ENCODE measurements at places on chromosomes 2 and 18.

- DNase-seq: no peak
These were observed 221.8 kb downstream of the FHOD3 start for GRCh38 chr18:36519358-36519757.

GRCh38 chr2:198004921-198005829 lies 200.8 kb downstream of the PLCL1 start:
- DNase-seq: no peak

DNA sequence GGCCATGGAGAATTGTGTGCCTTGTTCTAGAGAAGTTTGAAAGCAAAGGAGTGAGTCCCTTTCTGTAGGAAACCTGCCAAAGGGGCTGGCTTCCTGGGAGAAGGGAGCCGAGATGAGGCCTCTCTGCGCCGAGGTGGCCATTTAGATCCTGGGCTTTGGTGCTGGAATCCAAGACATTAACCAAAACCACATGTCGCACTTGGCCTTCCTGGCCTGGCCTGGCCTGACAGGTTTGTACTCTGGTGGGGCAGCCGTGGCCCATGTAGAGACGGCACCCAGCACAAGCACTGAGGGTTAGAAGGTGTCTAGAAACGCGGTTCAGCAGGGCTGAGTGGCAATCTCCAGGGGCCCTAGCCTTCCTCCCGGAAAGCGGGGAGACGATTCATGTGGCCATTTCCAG lies 7.1 kb downstream of the CNNM3 start:
- no peak for DNase-seq

DNA sequence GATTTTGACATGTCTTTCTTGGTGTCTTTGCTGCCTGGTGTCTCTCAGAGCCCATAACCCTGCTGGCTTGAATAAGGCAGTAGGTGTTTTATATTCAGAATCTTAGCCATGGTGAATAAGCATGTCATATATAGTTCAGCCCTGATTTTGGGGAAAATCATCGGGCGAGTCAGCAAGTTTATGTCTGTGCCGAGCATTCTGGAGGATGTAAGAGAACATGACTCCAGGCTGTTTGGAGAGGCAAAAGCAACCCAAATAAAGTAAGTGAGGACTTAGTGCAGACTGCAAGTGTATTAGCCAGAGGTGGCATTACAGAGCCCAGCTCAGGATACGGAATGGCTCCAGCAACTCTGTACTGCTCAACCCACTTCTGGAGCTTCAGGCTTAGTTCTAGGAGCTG lies 50.3 kb downstream of the TCF7L1 start:
- no peak for DNase-seq

DNA sequence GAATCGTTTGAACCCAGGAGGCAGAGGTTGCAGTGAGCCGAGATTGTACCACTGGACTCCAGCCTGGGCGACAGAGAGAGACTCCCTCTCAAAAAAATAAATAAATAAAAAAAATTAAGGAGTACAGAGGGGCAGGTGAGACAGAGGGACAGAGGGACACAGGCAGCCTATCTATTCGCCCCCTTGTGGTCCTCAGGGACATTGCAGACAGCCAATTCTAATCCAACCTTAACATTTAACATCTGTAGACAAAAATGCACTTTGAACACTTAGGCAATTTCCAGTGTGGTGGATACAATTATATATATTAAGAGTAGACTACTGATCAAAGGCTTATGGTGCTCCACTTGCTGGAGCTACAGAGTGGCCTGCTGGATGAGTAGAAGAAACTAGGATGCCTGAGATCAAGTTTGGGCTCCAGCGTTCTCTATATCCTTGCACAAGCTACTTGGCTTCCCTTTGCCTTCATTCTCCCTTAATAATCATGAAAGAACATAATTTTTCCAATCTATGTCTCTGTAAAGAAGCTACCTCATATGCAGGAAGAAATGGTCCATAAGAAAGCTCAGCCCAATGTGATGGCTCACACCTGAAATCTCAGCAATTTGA lies 8.2 kb upstream of the SMARCAL1 start:
- DNase-seq: no peak

DNA sequence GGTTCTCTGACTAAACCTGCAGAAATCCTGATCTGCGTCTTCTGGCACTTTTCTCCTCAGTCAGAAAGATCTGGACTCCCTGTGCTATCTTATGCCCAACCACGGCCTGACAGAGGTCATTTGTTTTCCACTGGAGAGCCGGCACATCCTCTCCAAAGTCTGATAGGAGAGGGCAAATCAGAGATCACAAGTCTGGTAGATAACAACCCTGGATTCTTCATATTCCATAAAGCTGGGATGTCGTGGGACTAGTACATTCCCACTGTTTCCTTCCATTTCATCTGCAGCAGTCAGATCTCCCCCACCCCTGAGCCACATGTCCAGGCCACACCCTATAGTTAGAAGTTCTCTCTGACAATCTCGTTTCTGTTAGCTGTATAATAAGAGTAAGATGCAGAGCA lies 157.0 kb downstream of the MGAT5 start:
- no peak for DNase-seq

DNA sequence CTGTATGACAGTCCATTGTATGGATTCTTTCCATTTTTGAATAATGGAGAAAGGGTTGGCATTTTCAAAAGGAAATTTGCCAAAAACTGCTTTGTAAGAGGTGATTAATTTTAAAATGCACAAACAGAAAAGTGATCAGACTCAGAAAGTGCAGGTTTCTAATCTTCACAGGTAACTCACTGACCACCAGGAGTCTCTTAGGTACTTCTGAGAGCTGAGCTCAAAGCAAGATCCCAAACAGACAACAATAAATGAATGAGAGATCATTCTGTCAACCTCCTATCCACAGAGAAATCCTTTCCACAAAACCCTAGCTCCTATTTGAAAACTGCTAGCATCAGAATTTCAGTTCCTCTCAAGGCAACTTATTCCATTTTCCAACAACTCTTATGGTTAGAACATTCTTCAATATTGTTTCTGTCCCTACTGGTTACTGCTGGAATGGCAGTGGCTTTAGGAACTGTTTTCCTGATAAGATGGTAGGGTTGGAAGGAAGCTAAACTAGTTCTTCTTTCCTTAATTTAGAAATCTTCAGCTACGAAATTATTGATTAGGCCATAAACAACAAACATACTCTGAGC lies 20.6 kb upstream of the HAAO start:
- no peak for DNase-seq

GRCh38 chr18:45920367-45920766 lies 46.8 kb downstream of the EPG5 start:
- peak; percentile 80 for DNase-seq

DNA sequence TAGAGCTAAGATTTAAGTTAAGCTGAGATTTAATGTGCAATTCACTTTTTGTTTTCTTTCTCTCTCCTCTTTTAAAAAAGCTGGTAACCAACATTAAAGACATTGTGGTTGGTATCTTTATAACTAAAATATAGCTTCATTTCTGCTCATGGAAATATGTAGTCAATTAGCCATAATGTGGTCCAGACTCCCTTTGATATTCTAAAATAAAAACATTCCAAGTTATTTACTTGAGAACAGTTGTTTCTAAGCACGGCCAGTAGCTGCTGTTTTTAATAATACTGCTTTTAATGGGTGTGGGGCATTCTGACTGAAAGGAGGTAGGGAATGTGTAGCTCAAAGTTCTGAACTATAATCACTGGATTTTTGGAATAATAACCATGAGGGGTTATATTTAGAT lies 183.3 kb upstream of the FBXO11 start:
- DNase-seq: no peak

DNA sequence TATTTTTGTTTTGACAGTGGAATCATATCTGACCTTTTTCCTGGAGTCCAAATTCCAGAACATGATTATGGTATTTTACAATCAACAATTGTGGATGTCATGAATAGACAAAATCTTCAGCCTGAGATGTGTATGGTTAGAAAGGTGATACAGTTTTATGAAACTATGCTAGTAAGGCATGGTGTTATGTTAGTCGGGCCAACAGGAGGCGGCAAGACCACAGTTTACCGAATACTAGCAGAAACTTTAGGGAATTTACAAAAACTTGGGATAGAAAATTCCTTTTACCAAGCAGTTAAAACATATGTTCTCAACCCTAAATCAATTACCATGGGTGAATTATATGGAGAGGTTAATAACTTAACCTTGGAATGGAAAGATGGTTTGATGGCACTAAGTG lies 137.0 kb downstream of the DNAH6 start:
- DNase-seq: no peak

DNA sequence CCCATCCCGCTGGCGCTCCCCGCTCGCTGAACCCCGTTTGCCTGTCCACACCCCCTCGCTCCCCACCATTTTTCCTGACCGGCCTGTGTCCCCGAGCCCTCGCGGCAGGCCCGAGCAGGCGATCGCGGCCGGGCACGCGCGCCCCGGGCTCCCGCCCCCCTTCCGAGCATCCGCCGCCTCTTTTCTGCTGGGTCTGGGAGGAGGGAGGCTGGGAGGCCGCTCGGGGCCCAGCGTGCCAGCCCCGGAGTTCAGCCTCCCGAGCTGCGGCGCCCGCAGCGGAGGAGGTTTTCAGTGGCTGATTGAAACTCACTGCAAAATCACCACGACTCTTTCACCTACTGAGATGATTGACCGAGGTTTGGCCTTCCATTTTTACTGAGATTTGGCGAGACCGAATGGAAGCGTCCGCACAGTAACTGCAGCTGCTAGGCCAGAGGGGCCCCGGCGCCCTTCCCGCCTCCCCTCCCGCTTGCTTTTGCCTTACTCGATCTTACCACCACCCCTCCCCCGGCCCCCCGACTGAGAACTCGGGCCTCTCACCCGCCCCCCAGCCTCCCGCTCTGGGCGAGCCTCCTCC lies 4.8 kb downstream of the SOX11 start:
- no peak for DNase-seq

- no peak for DNase-seq
These were observed 27.8 kb upstream of the CREB1 start for GRCh38 chr2:207501802-207502576.

- DNase-seq: no peak
These were observed 5.5 kb downstream of the SYT4 start for GRCh38 chr18:43271593-43272432.

GRCh38 chr2:105754994-105755393 lies 10.3 kb downstream of the NCK2 start:
- DNase-seq: no peak

- no peak for DNase-seq
These were observed 31.1 kb upstream of the LTBP1 start for GRCh38 chr2:32915694-32916093.

DNA sequence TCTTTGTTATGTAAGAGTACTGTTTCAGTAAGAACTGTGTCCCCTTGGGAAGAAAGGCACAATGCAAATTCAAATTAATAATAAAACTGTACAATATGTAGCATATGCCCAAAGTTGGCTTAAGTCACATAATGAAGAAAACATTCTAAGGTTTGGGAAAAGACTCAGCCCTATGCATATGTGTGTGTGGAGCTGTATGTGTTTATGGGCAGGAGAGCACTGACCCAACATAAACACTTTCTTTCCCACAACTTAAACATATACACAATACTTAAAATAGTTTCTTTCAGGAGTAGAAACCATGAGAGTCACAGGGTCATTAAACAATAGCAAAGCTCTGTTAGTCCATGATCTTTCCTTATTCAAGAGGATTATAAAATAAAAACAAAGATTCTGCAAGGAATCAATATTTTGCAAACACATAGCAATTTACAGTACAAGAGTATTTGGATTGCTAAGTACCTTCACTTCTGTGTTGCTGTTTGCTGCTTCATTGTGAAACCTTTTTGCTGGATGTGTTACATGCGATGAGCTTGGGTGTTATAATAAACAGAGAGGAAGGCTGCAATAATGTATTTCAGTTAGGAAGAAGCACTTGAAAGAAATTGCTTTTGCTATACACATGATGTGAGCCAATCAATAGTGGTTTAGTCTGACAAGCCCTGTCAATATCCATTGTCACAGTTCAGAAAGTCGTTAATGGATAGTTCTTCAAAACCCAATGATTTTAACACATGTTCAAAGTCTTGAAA lies 347.3 kb downstream of the ARHGAP15 start:
- DNase-seq: no peak

- no peak for DNase-seq
These were observed 200.6 kb downstream of the DPP10 start for GRCh38 chr2:114642988-114643553.

DNA sequence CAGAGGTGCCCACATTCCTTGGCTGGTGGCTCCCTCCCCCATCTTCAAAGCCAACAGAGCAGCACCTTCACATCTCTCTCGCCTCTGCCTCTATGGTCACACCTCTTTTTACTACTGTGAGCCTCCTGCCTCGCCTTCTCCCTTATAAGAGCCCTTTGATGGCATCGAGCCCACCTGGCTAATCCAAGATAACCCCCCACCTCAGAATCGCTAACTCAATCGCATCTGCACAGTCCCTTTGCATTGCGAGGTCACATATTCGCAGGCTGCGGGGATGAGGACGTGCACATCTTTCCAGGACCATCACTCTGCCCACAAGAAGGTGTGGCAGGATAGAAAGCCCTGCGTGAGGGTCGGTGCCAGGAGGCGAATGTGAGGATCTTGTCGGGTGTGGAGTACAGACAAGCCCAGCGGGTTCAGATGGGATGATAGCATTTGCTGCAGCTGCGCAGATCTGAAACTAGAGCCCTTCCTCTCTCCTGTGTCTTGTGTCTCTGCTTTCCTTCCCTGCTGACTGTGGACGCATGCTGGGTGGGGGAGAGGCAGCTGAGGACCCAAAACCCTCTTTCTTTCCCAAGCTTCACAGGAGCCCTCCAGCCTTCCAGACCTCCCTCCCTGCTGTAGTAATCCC lies 148.3 kb upstream of the HDAC4 start:
- DNase-seq: no peak

DNA sequence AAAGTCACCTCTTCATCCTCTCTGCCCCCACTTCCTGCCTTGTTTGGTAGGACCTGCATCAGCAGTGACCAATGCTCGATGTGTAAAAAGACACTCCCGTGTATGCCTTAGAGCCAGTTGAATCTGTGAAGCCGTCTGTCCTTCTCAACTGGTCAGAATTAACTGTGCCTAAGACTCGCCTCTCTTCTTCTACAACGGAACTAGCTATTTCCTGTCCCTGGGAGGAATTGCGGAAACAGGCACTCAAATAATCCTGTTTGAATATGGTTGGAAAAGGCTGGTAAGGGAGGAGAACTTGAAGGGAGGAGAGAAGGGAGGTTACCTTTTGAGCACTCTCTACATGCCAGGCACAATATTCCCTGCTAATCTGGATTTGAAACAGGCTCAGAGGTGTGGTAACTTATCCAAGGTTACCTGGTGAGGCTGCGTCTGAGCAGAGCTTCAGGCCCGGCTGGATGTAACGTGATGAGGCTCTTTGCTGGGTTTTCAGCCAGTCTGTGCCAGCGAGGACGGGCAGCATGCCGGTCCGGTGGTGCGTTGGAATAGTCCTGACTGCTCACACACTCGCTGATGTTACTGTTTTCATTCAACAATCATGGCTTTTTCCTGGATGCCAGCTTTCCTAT lies 127.0 kb downstream of the FAM168B start:
- no peak for DNase-seq

GRCh38 chr2:236687296-236687965 lies 117.8 kb downstream of the ACKR3 start:
- peak; percentile 26 for DNase-seq

Data from pancreas (tissue), 10 donors.